NCI-H460 (cell line): ENCODE measurements at places on chromosomes 4 and X.

DNA sequence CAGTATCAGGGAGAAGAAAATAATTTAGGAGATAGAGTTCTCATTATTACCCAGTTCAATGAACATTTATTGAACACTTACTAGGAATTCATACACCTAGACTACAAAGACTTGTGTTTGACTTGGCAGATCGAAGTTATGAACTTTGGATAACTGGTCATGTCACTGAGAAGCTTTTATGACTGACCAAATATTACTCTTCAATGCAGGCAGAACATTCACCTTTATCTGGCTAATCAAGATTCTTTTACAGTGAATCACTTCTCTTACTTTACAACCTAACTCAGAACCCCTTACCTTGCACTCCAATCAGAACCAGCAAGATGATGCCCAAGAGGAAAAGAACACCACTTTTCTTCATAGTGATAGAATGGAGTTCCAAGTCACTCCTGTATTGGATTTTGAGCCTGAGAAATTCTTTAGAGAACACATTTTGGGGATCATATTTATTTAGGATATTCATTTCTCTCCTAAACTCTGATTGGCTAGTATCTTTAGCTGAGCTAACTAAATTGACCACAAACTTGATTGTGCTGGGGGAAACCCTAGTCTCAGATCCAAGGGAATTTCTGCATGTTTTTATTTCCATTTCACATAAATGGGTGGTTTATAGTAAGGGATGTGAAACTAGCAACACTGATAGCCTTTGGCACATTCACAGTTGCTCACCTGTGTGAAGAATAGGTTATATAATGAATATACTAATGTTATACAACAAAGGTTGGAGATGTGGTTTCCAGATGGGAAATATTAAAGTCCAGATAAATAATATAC lies at the start of gene CXCL9:
TSS of gene CXCL9 (minus strand) at position 421 of the 774 bp plus-strand sequence. CDS start at position 361, 60 bp downstream.
- no peak for DNase-seq

DNA sequence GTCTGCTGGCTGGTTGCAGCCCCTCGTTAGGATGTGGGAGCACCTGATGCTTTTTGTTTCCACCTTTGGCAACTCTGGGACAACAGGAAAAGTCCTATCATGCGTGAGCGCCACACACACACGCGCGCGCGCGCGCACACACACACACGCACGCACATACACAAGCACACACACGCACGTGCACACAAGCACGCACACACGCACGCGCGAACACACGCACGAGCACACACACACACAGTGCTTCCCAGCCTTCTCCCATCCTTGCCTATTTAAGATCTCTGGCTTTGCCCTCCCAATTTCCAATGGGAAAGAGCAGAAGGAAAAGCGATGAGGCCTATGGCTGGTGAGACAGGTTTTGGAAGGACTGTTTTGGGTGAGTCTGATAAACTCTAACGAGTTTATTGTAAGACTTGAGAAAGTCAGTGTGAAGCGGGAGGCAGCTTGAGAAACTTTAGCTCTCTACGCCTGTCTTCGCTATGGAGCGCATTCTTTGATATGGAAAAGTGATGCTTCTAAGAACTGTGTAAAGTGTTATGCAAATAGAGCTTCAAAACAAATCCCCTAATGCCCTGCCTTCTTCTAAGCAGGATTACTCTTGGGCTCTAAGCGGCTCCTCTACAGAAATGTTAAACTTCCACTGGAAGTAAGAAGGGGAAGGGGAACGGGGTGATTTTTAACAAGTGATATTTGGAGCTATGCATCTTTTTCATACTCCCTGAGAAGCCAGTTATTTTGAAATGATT lies 11.8 kb downstream of the SUPT20HL1 start:
- DNase-seq: no peak

- no peak for DNase-seq
These were observed 81.5 kb downstream of the FNIP2 start for GRCh38 chr4:158850371-158850770.

GRCh38 chr4:146398404-146398803 lies 123.3 kb downstream of the SLC10A7 start:
- no peak for DNase-seq

DNA sequence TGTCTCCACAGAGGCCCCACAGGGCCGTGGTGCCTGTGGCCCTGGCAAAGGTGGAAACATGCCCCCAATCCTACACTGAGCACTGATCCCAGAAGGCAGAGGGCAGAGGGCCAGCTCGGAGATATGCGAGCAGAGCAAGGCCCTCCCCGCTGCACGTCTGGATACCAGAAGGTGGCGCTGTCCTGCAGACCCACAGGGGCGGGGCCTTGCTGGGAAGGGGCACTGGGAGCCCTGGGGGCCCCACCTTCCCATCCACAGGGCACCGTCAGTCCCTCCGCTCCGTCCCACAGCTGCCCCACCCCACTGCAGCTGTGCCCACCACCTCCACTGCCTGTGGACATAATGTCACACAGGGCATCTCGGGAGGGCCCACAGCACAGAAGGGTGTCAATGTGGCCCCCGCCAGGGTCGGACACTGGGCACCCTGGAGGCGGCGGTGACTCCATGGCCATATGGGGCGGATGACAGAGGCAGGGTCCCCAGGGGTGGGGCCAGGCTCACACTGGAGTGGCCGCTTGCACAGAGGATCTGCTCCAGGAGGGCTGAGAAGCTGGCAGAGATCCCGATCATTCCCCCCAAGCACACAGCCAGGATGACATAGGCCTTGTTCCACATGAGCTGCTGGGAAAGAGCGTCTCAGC lies 4.8 kb downstream of the SLC49A3 start:
- peak; percentile 61 for DNase-seq

DNA sequence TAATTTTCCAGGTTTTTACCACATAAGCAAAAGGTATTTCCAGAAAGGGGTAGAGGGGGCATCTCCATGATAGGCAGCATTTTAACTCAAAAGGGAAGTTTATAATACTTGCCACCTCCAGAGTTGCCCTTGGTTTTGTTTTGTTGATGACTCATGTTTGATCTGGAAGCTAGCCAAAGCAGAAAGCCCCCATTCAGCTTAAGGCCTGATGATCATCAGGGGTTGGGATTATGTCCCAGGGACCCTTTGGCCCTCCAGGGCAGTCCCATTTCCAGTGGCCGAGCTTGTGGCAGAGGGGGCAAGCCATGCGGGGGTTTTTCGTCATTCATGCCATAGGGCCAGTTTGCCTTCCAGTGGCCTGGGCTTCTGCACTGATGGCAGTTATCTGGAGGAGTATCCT lies 143.0 kb upstream of the PLAC1 start:
- no peak for DNase-seq

DNA sequence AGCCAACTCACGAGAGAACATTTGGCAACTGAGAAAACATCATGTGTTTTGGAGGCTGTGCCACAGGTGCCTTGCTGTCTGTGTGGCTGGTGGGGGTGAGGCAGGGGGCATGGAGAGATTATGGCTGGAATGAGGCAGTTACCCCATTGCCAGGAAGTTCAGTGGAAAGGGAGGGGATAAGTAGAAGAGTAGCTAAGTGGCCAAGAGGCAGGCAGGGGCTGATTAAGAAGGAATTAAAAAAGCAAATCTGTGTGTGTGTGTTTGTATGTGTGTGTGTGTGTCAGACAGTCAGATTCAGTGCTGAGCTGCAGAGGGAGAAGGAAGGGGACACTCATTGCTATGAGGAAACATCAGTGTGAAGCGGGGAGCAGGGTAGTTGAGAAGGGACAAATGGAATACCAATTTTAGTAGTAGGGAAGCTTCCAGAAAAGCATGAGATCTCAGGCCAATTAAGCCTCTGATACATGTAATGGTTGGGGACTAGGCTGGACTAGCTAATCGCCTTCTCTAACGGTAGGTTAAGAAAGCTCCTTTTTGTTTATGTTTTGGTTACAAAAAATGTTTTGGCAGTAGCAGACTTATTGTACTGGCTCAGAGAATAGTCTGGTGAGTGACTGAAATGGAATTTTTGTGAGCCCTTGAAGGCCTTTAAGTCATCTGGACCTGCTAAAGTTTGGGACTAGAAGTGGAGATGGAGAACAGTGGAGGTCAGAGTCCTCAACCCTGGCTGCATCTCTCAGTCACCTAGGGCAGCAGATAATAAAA lies 18.5 kb downstream of the TMEM164 start:
- no peak for DNase-seq

- DNase-seq: no peak
These were observed 80.1 kb upstream of the CXCL13 start for GRCh38 chr4:77525538-77525937.

DNA sequence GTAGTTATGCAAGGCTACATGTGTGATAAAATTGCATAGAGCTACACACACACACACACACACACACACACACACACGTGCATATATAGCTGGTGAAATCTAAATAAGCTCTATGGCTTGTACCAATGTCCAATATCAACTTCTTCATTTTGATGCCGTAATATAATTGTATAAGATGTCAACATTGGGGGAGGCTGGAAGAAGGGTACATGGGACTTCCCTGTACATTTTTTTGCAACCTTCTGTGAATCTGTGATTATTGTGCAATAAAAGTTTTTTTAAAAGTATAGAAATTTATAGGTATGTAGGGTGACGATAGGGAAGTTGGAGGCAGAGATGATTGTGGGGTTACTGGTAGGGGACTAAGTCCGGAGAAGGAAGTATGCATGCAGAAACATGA lies 105.5 kb downstream of the HDAC8 start:
- DNase-seq: no peak

- DNase-seq: no peak
These were observed 682.4 kb upstream of the PABPC4L start for GRCh38 chr4:134883831-134884449.

- DNase-seq: no peak
These were observed 87.7 kb upstream of the EFHC2 start for GRCh38 chrX:44431194-44431593.

GRCh38 chrX:108447303-108447702 lies 7.7 kb downstream of the COL4A5 start:
- DNase-seq: no peak

- no peak for DNase-seq
These were observed 609.6 kb upstream of the SPANXN1 start for GRCh38 chrX:144637731-144638130.

DNA sequence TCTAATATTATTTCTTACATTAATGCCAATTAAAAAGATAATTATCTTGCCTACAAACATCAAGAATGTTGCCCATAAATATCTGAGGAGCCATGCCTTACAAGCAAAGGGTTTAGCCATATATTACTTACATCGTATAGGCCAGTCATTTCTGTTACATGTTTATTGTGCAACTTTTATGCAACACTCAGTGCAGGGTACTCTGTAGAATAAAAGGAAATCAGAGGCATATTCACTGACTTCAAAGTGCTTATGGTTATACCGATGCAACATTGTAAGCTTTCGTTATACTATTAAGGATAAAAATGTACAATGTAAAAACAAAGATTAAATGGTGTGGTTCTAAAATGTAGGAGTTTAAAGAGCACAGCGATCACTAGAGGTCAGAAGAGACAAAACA lies 315.9 kb downstream of the PCDH10 start:
- DNase-seq: no peak

DNA sequence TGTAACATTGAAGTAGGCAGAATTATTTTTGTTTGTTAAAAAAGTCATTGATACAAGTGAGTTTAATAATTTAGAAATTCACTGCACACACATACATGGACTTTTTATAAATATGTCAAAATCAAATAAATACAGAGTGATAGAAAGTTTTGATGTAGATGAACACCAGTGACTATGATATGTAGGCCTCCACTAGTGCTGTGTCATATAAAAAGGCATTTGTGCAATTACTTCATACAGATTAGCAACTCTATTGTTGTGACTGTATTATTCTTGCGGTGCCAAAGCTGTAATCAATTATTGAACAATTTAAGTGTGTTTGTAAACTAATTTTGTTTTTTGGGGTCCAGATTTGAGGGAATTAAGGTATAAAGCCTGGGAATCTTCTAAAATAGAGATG lies 366.2 kb upstream of the PITX2 start:
- no peak for DNase-seq

- no peak for DNase-seq
These were observed 19.7 kb downstream of the GABRB1 start for GRCh38 chr4:47050761-47051725.

- no peak for DNase-seq
These were observed 168.6 kb upstream of the PGRMC2 start for GRCh38 chr4:128456171-128456570.

DNA sequence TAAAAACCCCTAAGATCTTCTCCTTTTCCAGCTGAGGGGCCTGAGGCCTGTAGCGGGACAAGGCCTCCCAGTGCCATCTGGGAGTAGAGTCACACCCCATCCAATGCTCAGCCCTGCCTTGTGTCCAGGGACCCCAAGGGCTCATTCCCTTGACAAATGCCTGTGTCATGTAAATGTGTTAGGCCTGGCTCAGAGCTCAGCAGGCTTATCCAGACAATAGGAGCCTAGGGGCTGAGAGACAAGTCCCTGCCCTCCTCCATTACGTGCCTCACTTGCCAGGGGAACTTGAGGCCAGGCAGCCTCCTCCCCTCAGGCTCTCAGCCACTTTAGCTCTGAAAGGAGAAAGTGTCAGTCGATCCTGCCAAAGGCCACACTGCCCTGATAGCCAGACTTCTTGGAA lies 166.8 kb upstream of the MAMLD1 start:
- no peak for DNase-seq

- DNase-seq: no peak
These were observed 248.0 kb downstream of the GALNTL6 start for GRCh38 chr4:172061204-172061603.

DNA sequence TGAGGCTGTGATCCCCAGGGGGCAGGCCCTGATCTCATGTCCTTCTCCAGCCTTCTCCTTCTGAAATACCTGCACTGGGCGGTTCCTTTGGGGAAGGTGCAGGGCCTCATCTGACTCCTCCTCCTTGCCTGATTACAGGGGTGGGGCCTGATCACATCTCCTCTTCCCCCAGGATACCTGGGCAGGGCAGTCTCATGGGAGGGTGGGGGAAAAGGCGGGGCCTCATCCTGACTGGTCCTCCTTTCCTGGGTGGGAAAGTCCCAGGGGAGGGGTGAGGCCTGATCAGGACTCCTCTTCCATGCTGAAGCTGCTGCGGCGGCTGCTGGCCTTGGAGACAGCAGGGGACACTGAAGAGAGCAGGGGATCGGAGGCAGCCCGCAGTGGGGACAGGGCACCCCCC lies 13.3 kb downstream of the TFE3 start:
- no peak for DNase-seq
